ENCODE measurements at places on chromosomes 3 and 15. TPM values are rescaled to one million over a fixed set of nuclear protein-coding genes. Genes with fewer than 3 reads are reported as not detected.

GRCh38 chr3:35484929-35485530 is 154.3 kb upstream of the ARPP21 start:
- DNase-seq = no peak

GOLGA8O gene
- 0.31 TPM for total RNA-seq

GRCh38 chr15:90594301-90594738 is 64.6 kb downstream of the CRTC3 start:
- DNase-seq = no peak

DNA sequence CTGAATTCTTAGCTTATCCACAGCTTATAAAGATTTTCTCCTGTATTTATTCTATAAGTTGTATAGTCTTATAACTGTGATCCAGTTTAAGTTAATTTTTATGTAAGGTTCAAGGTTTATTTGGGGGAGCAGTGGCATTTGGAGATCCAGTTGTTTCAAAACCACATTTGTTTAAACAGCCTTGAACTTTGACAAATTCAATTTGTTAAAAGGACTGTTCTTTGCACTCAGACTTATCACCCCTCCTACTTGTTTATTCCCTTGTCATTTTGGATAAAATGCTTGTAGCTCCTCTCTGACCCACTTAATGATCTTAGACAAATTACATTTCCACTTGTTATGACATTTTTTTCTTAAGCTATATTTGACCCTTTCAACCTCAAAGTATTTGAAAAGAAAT is 327.8 kb downstream of the DOCK3 start:
- DNase-seq = no peak

- DNase-seq = no peak
Measured at GRCh38 chr3:13626396-13626795, 77.5 kb downstream of the FBLN2 start.

DNA sequence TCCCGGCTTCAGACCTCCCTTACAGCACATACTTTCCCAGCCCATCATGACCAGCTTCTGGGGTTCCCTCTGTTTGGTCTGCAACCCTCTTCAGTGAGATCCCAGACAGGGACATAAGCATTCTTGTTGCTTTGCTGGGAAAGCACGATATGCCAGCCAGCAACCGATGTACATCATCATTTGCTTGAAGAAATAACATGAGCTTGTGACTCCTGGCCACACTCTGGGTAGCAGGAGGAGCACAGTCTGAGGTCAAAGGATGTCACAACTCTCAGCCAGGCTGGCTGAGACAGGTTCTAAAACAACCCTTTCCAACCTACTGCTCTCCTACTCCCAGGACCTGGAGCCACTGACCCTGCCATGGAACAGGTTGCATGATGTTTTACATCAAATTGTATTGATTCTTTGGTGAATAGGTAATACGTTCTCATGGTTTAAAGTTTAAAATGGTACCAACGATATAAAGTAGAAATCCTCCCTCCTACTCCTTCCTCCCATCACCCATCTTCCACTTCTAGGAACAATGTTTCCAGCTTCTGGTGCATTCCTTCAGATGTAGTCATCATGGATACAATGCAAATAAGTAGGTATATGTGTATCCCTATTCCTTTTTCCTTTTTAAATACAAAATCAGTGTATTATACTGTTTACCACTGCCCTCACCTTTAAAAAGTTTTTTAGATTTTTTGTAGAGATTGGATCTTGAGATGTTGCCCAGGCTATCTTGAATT is 190.3 kb downstream of the OPA1 start:
- DNase-seq = no peak

GOLGA6B gene
- total RNA-seq = not detected
